Posterior vena cava (tissue), 2 donors: ENCODE measurements at places on chromosomes 3 and 15. TPM values are rescaled to one million over a fixed set of nuclear protein-coding genes. Genes with fewer than 3 reads are reported as not detected.

GOLGA6A gene
- total RNA-seq = not detected

VGLL3 gene
- 87.2 TPM for total RNA-seq

RASGRP1 gene
- 0.67 TPM for total RNA-seq

ZNF860 gene
- 2.3 TPM for total RNA-seq
